ENCODE measurements at places on chromosomes 6 and 20.

- DNase-seq, result no peak
Observed at GRCh38 chr20:19176470-19177052, 35.9 kb upstream of the SLC24A3 start.

GRCh38 chr6:25366903-25367545 is 87.8 kb downstream of the CARMIL1 start:
- DNase-seq, result no peak

DNA sequence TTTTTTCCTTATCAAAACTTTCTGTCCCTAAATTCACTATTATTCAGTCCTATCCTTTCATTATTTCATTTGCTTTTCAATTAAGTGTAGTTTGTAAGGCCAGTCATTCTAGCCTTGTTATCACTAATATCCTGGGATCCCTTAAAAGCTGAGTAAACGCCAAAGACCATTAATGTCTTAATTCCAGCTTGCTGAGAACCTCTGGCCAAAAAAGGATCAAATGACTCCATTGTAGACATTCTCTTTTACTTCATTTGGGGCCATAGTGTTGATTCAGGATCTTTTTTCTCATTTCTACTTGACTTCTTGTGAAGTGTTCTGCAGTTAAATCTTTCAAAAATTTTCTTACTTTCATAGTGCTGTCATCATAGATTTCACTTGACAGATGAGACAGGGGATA is 379.7 kb downstream of the LAMA2 start:
- DNase-seq, result no peak

DNA sequence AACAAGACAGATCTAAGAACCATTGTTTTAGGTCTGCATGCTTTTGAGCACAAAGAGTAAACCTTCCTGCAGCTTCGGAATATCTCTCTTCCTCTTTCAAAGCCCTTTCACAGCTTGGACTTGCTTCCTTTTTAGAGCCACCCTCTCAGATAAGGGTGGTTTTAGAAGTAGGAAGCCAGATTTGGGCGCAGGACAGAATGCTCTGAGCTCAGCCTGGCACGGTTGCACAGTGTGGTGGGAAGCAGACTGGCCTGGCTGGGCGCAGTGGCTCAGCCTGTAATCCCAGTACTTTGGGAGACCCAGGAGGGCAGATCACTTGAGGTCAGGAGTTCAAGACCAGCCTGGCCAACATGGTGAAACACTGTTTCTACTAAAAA is 35.6 kb upstream of the PNRC1 start:
- DNase-seq, result no peak

- no peak for DNase-seq
Observed at GRCh38 chr20:49482621-49483017, at the start of gene KCNB1. KCNB1 (minus strand) TSS chr20:49482668; CDS start chr20:49482480, 188 bp downstream.

DNA sequence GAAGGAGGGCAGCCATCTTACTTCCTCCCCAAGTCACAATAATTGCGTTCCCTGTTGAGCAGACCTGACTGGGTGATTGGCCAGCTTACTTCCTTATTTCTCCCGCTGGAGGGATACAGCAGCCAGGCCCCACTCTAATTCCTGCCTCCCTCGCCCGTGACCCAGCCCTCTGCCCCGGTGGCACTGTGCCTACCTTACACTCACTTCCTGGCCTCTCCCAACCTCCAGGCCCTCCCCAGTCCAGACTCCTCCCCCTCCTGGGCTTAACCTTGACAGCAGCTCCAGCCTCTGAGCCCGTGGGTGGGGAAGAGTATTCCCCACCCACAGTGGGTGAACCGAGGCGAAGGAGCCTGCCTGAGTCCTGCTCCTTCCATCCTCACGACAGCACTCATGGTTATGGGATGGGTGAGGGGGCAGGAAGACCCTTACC is 3.0 kb downstream of the BAK1 start:
- DNase-seq, result no peak

- peak; percentile 6 for DNase-seq
Observed at GRCh38 chr6:8219352-8219943, 117.1 kb upstream of the EEF1E1 start.

GRCh38 chr6:159170333-159170672 is 1.1 kb downstream of the FNDC1 start:
- DNase-seq, result no peak

- no peak for DNase-seq
Observed at GRCh38 chr6:67881706-67882065, 753.4 kb upstream of the ADGRB3 start.

- DNase-seq, result no peak
Observed at GRCh38 chr20:57699395-57699794, 10.4 kb downstream of the PMEPA1 start.

- no peak for DNase-seq
Observed at GRCh38 chr6:161837854-161838253, 564.0 kb upstream of the AGPAT4 start.

- no peak for DNase-seq
Observed at GRCh38 chr20:51350941-51351631, 191.4 kb downstream of the NFATC2 start.

GRCh38 chr20:39290575-39290974 is 328.4 kb downstream of the DHX35 start:
- DNase-seq, result no peak

- DNase-seq, result no peak
Observed at GRCh38 chr6:53974941-53975340, 136.3 kb upstream of the MLIP start.

DNA sequence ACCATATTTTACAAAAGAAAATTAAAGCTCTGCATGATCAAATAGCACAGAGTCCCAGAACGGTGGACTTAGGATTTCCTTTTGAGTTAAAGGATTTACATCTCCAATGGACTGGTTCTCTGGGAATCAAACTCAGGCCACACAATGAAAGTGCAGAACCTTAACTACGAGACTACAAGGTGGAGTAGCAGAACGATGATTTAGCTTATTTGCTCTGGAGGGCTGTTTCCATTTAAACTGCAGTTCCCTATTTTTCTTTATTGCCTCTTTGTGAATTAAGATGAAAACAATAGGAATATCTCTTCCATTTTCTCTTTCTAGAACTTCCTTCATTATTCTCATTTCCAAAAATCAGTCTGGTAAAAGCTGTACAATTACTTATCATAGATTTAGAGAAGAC is 65.7 kb downstream of the TFAP2B start:
- DNase-seq, result no peak

DNA sequence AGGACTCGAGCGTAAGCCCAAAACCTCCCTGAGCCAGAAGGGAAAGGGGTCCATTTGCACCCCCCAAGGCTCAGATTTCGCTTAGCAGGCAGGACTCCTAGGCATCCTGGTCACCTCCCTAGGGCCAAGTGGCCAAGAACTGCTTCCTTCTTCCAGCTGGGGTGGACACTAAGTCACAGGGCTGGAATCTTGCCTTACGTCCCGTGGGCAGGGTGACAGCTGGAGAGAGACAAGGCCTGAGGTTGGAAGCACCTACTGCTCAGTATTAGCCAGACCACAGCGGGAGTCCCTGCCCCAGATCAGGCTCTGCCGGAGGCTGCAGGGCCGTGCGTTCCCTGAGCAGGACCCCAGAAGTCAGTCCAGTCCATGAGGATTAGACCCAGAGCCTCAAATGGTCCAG is 19.7 kb downstream of the LAMA5 start:
- no peak for DNase-seq

GRCh38 chr6:21357262-21357661 is 236.3 kb upstream of the SOX4 start:
- no peak for DNase-seq

- DNase-seq, result no peak
Observed at GRCh38 chr6:113980937-113981554, 10.1 kb upstream of the HDAC2 start.

DNA sequence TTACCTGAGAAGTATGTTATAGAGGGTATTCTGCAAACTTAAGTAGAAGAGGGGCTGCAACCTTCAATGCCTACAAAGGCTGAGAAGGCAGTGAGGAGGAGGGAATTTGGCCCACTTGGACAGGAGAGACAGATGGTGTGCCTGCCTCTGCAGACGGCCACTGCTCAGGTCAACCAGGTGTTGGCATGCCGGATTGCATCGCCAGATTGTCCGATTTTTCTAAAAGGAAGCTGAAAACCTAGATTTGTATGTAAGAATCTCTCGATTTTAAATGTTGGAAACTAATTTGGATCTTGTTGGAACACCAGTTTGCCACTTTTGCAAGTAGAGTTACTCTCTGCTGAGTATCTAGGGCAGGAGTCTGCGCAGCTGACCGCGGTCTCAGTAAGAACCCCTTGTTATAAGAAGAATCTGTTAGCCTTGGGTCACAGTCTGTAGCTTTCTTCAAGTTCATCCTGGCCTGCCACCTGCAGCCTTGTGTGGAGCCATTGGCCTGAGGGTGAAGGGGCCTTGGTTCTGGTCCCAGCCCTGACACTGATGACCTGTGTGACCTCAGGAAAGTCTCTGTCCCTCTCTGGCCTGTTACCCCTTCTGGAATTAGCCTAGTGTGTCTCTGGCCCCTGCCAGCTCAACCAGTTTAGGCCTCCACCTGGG is 54.4 kb downstream of the TGM2 start:
- no peak for DNase-seq

- peak; percentile 39 for DNase-seq
Observed at GRCh38 chr6:71287038-71287437, 1.6 kb upstream of the OGFRL1 start.

GRCh38 chr6:4085332-4085700 is 6.4 kb upstream of the FAM217A start:
- DNase-seq, result no peak

GRCh38 chr20:49455691-49456090 is 26.8 kb downstream of the KCNB1 start:
- no peak for DNase-seq

- DNase-seq, result no peak
Observed at GRCh38 chr6:15293674-15294073, 47.8 kb downstream of the JARID2 start.

- no peak for DNase-seq
Observed at GRCh38 chr6:21263531-21264287, 329.8 kb upstream of the SOX4 start.

DNA sequence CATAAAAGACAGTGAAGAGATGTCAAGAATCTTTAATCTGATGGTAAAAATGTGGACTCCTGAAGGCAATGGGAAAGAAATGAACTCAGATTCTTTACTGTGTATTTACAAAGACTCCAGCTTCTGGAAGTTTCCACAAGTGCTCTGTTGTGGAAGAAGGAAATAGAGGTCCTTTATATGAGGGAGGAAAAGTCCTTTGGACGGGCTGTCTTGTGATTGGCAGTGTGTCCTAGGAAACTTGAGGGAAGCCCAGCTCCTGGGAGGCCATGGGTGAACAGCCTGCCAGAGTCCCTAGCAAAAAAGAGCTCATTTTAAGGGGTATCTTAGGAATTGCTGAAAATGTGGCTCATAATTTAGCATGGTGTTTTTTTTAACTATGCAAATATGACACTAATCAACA is 92.0 kb downstream of the RNASET2 start:
- no peak for DNase-seq

DNA sequence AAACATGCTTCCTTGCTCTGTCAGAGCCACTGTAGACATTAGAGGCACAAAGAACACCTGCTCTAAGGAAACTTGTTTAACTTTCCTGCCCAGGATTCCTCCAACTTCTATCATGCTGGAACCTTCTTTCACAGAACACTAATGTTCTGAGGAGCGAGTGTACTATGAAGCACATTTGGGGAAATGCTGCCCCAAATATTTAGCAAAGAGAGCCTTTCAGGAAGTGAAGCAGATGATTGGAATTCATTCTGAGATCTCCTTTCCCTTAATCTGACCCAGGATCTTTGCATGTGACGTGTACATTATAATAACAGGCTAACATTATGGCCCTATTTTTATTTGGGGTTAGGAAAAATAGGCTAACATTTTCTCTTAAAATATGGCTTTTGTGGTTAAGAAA is 21.0 kb upstream of the FYN start:
- DNase-seq, result no peak

- peak; percentile 37 for DNase-seq
Observed at GRCh38 chr6:141988954-141989705, 143.6 kb upstream of the GJE1 start.

GRCh38 chr20:49225896-49226295 is 6.7 kb downstream of the DDX27 start:
- DNase-seq, result no peak

- DNase-seq, result peak; percentile 13
Observed at GRCh38 chr6:170049641-170050561, 241.0 kb downstream of the DLL1 start.

GRCh38 chr6:144406796-144407195 is 121.7 kb downstream of the UTRN start:
- no peak for DNase-seq

DNA sequence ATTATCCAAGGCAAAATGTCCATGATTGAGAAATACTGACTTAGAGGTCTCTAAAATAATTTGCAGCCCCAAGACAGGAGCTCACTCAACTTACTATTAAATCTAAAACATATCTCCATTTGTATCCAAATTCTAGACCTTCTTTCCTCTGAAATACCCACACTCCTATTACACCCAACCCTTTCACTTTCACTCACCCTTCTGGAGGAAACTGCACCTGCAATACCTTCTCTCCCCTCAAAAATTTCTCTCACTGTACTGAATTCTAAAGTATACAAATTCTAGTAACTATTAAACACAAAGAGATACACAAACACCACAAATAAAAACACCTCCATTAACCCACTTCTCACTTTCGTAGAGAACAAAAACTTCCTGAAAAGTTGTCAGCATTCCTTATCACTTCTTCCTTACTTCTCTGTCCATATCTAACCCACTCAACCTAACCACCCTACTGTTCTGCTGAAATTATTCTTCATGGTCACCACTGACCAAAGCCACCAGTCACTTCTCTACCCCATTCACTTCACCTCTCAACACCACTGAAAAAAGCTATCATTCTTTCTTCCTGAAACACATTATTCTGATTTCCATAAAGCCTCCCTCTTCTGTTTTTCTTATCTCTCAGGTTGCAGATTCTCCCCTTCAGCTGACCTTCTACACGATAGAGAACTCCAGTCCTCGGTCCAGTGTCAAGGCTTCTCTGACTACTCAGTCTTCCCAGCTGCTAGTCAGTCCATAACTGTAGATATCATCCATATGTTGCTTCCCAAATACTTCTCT is 12.0 kb downstream of the LMBRD1 start:
- no peak for DNase-seq

DNA sequence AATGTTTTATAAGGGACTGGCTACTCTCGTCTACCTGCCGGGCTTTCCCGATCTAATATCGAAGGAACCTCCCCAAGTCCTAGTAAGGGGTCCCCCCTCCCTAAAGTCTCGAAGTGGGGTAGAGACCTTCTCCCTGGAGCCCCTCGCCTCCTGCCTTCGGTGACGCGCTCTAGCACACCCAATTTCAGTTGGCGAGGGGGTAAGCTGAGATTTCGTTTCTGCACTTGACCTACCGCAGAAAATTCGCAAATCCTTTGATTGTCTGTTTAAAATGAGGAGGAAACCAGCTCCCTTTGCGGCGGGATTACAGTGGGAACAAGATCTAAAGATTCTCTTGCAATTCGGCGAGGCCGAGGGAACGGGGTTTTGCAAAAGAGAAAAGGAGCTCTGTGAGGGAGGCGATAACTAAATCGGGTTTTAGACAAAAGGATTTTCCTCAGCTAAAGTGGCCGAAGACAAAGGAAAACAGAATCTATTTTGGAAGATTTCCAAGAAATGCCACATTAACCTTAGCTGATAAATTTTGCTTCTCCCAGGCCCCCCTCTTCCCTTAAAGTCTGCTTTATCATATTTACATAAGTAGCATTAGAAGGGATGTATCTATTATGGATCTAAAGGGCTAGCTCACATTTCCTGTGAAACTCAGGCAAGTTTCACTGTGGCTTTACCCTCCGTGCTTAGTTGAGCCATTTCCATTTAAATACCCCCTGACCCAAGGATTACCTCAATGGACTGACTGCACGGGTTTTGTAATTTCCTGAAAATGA is 8.4 kb downstream of the SIM1 start:
- no peak for DNase-seq

- no peak for DNase-seq
Observed at GRCh38 chr20:14643556-14643955, 306.1 kb upstream of the FLRT3 start.

- DNase-seq, result no peak
Observed at GRCh38 chr6:147459780-147460179, 48.7 kb upstream of the SAMD5 start.
